ENCODE measurements at places on chromosomes 1 and 21.

GRCh38 chr1:22412932-22413727 lies 38.5 kb upstream of the ZBTB40 start:
- DNase-seq = no peak

GRCh38 chr1:51284487-51284954 lies 45.8 kb downstream of the TTC39A start:
- no peak for DNase-seq

DNA sequence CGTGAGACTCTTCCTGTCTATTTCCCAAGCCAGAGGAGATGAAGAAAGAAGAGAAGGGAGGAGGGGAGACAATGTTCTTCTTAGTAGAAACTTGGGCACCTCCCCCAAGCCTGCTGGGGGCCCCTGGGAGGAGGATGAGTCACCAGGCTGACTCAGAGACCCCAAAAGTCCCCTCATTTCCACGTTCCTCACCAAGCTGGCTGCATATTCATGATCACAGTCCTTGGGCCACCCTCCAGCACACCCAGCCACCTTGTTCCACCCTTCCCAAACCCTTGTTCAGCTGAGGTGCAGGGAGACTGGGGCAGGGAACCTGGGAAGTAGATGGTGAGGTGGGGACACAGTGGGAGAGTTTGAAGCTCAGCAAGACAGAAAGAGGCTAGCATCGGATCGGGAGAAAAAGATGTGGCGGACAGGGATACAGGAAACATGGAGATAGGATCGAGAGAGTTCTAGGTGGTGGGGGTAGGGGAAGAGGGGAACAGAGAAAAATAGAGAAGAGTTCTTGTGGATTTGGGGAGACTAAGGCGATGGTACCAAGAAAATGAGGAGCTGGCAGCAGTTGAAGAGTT lies 712 bp downstream of the RAB13 start:
- DNase-seq = no peak

GRCh38 chr1:161727256-161727924 lies 6.0 kb downstream of the FCRLB start:
- no peak for DNase-seq

GRCh38 chr1:109115685-109116084 lies 1.8 kb downstream of the ELAPOR1 start:
- DNase-seq = no peak

GRCh38 chr1:147618077-147618569 lies 52.2 kb downstream of the ACP6 start:
- DNase-seq = no peak

DNA sequence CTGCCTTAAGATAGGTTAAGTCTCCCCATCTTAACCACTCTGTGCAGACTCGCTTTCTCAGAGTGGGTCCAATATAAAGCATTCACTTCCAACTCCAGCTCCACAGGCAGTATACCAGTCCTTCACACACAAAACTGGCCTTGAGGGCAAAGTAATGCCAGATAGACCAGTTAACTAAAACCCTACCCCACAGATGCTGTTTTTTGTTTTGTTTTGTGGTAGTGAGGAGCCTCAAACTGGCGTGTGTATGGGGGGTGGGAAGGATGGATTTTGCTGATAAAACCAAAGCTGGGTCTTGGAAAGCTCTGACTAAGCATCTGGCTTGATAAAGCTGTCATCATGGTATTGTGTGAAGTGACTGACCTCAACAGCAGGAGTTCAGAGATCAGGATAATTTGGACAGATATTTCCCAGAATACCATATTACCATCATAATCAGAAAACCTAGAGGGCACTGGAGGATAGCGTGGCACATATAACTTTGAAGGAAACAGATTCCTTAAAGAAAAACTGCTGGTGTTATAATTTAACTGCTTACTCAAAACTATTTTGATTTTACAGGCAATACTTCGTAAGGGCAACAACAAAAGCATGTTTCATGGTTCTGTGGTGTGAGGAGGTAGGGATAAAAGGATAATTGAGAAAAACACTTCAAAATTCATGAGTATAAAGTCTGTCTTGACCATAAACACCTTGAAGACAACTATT lies 29.6 kb upstream of the CPLANE2 start:
- no peak for DNase-seq

- DNase-seq = no peak
Measured at GRCh38 chr1:178847396-178847849, 23.5 kb downstream of the ANGPTL1 start.

- no peak for DNase-seq
Measured at GRCh38 chr1:241163363-241163762, 193.6 kb downstream of the RGS7 start.

DNA sequence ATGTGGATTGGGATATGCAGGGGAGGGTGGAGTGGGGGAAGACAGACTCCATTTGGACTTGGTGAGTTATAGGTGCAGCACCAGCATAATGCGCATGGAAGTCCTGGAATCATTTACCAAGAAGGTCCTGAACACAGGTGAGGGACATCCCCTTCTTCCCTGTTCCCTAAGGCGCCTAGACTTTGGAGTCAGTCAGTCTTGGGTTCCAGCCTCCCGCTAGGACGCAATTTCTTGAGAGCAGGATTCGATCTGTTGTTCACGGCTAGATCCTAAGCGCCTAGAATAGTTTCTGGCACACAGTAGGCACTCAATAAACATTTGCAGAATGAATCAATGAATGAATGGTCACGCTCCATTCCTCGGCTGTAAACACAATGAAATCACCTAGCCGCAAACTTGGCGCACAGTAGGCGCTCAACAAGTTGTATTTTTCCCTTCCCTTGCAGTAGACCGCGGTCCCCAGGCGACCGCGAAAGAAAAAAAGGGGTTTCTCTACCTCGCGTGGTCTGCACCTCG lies 1.0 kb upstream of the AK4 start:
- DNase-seq = no peak

GRCh38 chr1:17120962-17121837 lies 1.9 kb upstream of the PADI2 start:
- no peak for DNase-seq

DNA sequence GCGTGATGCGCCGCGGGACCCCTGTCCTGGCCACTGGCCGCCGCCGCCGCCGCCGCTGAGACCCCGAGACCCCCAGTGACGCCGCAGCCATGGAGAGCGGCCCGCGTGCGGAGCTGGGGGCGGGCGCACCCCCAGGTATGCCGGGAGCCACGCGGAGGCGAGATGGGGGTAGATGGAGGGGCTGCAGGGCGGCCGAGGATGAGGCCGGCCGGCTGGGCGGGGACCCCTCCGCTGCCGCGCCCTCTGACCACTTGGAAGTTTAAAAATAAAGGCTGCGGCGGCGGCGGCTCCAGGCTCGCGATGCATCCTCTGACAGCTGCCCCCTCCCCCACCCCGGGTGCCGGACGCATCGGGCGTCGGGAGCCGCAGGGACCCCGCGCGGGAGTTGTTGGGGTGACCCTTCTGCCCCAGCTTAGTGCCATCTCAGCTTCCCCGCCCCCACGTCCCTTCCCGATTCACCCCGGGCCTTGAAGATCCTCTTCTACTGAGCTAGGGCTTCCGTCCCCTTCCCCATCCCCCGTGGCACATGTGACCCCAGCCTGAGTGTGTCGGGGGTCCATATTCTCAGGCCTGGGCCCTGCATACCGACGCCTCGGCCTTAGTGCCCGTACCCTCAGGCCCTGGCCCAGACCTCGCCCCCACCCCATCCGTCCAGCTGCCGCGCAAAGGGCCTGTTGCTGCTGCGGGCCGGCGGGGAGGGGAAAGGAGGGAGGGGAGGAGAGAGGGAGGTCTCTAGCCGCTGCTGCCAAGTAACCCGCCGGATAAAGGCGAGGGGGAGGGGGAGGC lies 562 bp downstream of the MAP7D1 start:
- no peak for DNase-seq

- DNase-seq = no peak
Measured at GRCh38 chr1:77348549-77348948, 66.7 kb downstream of the AK5 start.

DNA sequence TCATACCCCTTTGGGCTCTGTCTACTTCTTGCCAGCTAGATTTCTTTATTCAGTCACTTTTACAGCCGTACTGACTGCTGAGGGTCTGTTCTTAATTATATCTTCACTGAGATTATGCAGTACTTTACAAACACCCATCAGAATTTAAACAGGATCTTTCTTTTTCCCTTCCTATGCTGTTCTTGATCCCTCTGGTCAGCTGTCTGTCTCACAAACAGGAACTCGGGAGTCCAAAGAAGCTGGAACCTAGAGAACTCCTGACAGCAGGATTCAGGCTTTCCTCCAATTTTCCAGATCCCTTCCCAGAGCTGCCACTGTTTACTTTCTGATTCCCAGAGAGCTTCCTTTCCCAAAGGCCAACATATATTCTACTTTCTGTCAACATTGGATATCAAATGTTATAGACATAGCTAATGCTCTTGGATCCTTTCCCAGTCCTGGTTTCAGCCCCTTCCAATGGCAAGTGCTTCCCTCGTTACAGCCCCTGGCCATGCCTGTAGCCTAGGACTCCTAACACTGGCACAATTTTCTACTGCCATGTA lies 59.5 kb downstream of the ATP2B4 start:
- no peak for DNase-seq

- DNase-seq = no peak
Measured at GRCh38 chr1:163610486-163610885, 288.7 kb downstream of the NUF2 start.

DNA sequence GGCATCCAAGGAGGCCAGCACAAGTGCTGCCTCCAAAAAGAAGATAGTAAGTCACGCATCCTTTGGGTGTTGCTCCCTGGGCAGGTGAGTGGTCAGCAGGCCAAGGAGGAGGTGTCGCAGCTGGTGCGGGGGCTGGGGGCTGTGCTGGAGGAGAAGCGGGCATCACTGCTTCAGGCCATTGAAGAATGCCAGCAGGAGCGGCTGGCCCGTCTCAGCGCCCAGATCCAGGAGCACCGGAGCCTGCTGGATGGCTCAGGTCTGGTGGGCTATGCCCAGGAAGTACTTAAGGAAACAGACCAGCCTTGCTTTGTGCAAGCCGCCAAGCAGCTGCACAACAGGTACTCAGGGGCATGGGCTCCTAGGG lies 4.3 kb downstream of the TRIM46 start:
- DNase-seq = no peak

- DNase-seq = no peak
Measured at GRCh38 chr21:40833184-40833583, 13.8 kb downstream of the DSCAM start.

- DNase-seq = no peak
Measured at GRCh38 chr1:222920169-222920568, 105.3 kb downstream of the DISP1 start.

DNA sequence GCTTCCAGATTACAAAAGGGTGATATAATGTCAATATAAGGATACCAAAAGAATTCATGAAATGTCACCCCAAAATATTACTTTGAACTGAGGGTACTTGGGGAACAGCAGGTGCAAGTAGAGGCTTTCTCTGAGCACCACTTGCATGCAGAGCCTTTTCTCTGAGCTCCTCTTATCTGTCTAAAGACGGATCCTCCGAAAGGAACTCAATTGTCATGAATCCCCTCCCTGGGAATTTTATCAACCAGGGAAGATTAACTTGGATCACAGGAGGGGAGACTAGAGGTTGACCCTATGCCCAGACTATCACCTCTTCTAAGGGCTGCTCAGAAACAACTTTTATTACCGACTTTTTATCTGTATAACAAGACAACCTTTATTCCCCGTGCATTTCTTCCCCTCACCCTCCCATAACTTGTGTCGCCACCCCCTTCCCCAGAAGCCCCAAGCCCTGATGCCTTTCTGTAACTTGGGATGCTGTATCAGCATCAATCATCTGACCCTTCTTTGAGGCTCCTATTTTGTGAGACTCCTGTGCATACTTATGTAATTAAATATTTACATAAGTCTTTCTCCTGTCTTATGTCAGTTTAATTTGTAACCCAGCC lies 94.1 kb downstream of the CACHD1 start:
- DNase-seq = no peak
